ENCODE measurements at places on chromosomes 3 and 15.

GRCh38 chr3:184846496-184846895 lies 34.5 kb downstream of the VPS8 start:
- DNase-seq = no peak

DNA sequence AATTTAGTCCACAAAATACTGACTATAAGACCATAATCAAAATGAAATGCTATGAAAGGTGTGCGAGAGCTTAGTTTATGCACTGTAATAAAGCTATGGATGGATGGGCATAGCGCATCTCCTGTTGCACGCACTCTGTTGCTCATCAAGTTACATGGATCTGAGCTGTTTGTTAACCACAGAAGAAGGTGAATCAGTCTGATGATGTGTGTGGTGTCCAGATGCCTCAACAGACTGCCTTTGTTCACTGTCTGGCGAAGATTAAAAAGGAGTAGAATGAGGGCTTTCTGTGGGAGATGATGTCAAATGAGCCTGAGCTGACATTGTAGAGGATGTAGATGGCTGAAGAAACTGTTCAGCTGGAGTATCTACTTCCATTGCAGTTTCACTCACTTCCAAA lies 36.1 kb downstream of the NSMCE3 start:
- no peak for DNase-seq

DNA sequence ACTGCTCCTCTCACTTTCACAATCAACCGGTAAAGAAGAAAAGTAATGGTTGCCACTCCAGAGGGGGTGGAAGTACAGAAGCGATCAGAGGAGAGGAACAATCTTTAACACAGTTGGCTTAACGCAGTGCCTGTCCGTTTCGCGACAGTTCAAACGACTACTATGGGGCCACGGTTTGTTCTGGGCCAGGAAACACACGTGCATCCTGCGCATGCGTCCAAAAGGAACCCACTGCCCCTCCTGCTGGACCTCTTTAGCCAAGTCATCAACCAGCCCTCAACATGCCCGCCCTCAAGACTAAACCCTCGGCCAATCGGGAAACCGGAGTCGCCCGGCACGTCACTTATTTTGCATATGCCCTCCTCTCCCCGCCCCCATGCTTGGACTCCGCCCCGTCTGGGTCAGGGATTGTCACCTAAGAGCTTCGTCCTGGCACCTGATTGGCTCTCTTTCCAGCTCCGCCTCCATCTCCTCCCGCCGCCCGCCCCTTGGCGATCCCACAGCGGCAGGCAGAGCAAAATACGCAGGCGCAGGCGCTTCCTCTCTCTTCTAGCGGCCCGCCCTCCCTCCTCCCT lies 345 bp upstream of the CDV3 start:
- no peak for DNase-seq

- no peak for DNase-seq
These were observed 15.7 kb upstream of the RPS27L start for GRCh38 chr15:63172851-63173451.

DNA sequence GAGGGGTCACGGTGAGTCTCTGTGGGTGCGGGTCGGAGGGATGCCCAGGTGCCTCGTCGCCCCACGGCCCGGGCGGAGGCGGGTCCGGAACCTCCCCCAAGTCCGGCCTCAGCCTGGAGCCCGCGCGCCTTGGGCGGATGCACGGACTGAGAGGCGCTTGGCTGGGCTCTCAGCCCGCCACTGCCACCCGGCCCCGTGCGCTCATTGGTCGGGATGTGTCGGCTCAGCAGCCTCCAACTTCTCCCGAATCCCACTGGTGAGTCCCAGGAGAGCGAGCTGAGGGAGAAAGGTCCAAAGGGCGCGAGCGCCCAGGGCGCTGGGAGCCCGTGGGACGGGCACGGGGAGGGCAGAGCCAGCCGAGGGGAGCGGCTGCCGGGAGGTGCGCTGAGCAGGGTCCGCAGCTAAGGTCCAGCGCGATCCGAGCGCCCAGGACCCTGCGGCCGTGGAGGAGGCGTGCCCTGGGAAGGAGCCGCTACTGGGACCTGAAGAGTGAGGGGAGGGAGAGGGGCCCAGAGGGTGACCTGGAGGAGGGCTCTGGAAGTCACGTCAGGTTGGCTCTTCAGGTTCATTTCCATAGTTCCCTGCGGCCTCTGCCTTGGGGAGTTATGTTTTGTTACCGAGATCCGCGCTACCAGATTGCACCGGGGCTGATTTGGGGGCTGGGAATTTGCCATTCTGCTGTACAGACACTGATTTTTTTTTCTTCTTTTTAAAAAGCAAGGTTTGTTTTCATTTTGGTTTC lies at the start of gene MME:
TSS of gene MME (plus strand) at position 574 of the 742 bp plus-strand sequence. CDS start 3,849 bp downstream, outside the sequence.
- no peak for DNase-seq

DNA sequence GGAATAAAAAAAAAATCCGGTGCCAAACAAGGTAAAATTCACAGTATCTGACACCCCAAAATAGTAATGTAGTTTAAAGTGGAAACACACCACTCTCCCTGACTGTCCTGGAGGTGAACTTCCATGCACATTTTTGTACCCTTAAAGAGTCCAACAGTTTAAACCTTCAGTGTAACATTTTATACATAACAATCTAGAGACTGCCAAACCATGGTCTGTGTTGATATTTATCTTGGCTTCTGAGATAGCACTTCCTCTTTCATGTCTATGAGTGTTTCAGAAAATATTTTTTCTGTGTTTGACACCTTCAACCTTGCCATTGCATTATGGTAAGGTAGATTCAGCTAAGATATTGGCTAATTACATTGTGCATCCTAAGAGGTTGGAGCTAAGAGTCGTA lies 13.9 kb downstream of the TMEM45A start:
- DNase-seq = no peak

DNA sequence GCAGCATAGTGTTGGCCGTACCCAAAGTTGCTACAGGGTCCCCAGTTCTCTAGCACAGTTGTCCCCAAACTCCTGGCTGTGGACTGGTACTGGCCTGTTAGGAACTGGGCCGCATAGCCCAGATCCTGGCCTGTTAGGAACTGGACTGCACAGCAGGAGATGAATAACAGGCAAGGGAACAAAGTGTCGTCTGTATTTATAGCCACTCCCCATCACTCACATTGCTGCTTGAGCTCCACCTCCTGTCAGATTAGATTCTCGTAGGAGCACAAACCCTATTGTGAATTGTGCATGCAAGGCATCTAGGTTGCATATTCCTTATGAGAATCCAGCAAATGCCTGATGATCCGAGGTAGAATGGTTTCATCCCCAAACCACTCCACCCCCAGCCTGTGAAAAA lies 604.0 kb upstream of the LMCD1 start:
- DNase-seq = no peak

DNA sequence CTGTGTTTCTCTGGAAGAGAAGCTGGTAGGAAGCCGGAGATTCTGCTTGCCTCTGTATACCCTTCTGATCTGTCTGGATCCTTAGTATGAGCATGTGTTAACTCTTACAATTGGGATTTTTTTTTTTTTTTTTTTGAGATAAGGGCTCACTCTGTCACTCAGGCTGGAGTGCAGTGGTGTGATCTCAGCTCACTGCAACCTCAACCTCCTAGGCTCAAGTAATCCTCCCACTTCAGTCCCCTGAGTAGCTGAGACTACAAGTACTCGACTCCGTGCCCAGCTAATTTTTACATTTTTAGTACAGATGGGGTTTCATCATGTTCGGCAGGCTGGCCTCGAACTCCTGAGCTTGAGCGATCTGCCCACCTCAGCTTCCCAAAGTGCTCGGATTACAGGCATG lies 44.5 kb downstream of the RPN1 start:
- DNase-seq = no peak

- no peak for DNase-seq
These were observed 36.4 kb downstream of the ETFA start for GRCh38 chr15:76274821-76275220.

GRCh38 chr15:83694536-83694935 lies 40.6 kb downstream of the ADAMTSL3 start:
- DNase-seq = no peak

DNA sequence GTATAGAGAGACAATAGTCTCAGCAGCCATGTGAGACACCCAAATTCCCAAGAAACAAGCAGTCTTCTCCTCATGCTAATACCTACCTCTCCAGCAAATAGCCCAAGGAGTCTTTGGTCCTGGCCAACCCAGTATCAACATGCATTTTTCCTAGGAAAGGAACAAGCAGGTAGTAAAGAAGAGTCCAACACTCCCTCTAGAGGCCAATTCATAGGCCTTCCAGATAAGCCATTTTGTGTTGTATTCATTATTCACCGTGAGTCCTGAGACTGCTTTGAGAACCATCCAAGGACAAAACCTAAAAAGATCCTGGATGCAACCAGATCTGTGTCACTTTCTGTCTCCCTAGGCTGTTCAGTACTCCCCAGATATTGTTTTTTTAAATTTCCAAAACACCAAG lies 63.6 kb upstream of the SNTN start:
- no peak for DNase-seq

DNA sequence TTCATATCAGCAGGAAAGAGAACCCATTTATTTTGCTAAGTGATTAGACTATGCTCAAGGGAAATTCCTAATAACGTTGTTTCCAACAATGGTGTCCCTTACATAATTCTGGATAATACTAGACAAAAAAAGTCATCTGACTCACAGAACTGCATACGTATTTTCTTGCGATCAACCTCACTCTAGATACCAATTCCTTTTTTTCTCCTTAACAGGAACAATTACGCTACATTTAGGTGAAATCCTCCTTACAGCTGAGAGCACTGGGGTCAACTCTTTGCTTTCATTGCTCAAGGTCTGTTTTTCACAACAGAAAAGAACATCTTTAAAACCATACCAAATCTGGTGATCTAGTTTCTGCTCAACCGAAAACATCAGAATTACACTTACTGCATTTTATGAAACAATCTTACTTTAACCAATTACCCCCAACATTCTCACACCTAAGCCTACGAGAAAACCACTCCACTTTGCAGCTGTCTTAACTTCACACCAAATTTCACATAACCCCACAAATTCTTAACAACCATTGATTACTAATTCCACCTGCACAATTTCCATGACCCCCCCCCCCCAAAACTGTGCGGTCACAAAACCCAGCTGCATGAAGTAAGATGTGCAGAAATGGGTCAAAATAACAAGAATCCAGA lies 61.2 kb upstream of the ICE2 start:
- no peak for DNase-seq

DNA sequence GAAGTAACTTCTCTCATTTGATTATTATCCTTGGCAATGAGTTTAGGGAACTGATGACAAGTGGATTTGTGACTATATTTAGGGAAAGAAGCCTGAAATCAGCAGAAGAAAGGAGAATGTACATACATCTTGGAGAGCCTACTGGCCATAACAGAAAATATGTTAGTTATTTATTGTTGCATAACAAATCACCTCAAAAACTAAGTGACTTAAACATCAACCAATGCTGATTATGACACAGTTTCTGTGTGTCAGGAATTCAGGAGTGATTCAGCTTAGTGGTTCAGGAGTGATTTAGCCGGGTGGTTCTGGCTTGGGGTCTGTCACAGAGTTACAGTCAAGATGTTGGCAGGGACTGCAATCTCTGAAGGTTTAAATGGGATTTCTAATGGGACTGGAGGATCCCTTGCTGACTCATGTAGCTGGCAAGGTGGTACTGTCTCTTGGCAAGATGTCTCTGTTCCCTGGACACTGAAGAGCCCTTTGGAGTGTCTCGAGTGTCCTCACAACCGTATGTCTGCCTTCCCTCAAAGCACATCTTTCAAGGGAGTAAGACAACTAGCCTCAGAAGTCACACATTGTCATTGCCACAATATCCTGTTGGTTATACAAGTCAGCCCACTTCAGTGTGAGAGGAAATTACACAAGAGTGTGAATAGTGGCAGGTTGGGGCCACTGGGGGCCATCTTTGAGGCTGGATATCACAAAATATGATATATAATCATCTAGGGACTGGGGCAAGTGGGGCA lies 248.9 kb downstream of the SV2B start:
- no peak for DNase-seq

DNA sequence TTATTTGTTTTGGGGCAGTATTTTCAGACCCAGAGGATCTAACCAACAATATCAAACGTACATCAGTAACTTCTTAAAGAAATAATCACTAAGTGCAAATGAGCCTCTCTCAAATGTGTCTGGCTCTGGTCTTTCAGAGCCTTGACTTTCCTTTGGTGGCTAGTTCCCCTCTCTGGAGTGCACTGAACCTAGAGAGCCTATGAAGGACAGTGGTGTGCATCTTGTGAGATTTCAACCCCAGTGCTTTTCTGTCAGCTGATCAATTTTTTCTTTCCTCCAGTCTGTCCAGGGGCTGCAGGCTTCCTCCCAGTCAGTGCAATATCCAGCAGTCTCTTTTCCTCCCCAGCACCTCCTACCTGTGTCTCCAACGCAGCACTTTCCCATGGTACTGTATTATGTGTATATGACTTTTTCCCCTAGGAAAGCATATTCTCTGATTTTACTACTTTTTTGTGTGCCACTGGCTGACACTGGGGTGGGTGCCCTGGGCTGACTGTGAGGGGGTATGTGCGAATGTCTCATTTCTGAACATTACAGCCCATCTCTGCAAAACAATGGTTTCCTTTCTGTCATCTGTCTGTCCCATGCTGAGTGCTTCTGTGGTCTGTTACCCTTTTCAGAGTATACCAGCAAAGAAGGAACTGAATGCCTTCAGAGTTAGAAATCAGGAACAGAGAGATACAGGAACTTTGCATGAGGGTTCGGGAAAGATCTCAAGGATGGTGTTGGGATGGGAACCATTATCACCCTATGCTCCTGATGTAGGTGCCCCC lies 98.8 kb downstream of the ARPP21 start:
- no peak for DNase-seq

DNA sequence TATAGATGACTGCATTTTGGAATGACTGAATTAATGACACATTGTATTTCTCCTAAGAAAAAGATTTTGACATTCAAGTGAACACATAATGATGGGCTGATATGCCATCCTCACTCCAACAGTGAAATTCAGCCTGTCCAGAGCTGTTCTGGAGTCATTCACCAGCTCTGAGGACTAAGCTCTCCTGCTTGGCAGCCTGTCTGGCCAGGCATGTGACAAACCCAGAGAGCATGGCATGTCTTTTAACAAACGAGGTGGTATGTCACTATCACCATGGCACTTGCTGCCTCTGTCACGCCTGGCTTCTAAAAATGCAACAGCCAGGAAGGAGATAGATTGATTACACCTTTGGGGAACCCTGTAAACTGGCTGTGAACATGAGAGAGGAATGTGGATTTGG lies 1.4 kb downstream of the ACTC1 start:
- no peak for DNase-seq

DNA sequence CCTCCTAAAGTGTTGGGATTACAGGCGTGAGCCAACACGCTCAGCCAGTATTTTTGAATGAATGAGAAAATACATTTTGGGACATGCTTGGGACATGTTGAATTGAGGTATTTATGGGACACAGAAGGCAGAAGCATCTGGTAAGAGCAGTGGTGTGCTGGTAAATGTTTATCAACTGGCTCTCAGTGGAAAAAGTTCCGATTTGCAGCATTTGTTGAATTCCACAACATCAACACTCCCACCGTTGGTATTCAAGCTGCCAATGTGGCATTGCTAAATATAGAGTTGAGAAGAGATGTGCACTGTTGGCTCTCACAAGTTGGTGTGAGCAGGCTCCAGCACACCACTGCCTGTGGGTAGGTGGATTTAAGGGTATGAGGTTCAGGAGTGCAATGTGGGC lies 35.8 kb upstream of the LRRFIP2 start:
- no peak for DNase-seq

GRCh38 chr3:51389423-51390183 lies 1.5 kb upstream of the RBM15B start:
- no peak for DNase-seq

GRCh38 chr15:75674366-75674765 lies 26.7 kb downstream of the SNX33 start:
- no peak for DNase-seq

All from amniotic stem cell (primary cell).